ENCODE measurements at places on chromosomes 6 and 20.

DNA sequence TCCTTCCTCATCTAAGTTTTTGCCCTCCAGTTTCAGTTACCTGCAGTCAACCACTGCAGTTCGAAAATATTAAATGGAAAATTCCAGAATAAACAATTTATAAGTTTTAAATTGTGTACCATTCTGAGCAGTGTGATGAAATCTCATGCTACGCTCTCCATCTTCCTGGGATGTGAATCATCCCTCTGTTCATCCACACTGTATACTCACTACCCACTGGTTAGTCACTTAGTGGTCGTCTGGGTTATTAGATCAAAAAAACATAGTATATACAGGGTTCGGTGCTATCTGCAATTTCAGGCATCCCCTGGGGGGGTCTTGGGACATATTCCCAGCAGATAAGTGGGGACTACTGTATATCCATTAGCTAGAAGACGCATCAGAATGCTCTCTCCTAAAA is 151.9 kb upstream of the SLC22A16 start:
- DNase-seq: no peak

- DNase-seq: no peak
Observed at GRCh38 chr6:161134550-161135298, 139.1 kb downstream of the AGPAT4 start.

- no peak for DNase-seq
Observed at GRCh38 chr6:52641826-52642225, 29.1 kb upstream of the TMEM14A start.

- DNase-seq: no peak
Observed at GRCh38 chr6:105251689-105252088, 71.9 kb upstream of the POPDC3 start.

- DNase-seq: no peak
Observed at GRCh38 chr20:35559042-35559693, 17.3 kb downstream of the ERGIC3 start.

DNA sequence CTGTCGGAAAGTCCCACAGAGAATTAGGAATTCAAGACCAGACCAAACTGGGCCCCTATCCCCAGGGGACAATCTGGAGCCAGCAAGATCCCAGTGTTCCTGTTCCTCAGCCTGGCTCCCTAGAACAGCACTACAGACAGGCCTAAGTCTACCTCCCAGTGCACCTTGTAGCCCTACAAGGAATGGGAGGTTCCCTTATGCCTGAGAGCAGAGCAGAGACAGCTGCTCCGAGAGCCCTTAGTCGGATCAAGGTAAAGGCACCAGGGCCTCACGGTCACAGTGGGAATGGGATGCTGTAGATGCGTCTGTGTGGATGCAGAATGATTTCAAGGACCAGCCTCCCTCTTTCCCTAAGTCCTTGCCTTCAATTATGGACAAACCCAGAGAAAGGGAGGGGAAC is 204.5 kb upstream of the STXBP5 start:
- no peak for DNase-seq

GRCh38 chr6:33390767-33391277 is 801 bp upstream of the KIFC1 start:
- no peak for DNase-seq

DNA sequence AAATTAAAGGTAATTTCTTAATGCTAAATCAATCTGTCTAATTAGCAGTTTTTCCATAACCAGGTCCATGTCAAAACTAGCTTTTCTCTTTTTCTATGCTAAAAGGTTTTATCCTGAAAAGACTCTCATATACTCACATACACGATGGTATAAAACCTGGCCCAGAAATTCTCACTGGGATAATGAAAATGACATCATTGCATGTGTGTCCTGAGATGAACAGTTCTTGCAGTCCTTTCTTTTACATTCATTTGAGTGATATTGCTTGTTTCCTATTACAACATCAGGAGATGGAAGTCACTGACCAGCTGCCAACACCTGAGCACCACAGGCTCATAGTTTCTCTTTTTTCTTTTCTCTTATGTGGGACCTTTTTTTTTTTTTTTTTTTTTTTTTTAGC is 7.9 kb upstream of the PRELID3B start:
- DNase-seq: no peak

- no peak for DNase-seq
Observed at GRCh38 chr20:52829111-52829510, 143.0 kb upstream of the TSHZ2 start.

- no peak for DNase-seq
Observed at GRCh38 chr6:130932438-130932837, 105.2 kb downstream of the SMLR1 start.

DNA sequence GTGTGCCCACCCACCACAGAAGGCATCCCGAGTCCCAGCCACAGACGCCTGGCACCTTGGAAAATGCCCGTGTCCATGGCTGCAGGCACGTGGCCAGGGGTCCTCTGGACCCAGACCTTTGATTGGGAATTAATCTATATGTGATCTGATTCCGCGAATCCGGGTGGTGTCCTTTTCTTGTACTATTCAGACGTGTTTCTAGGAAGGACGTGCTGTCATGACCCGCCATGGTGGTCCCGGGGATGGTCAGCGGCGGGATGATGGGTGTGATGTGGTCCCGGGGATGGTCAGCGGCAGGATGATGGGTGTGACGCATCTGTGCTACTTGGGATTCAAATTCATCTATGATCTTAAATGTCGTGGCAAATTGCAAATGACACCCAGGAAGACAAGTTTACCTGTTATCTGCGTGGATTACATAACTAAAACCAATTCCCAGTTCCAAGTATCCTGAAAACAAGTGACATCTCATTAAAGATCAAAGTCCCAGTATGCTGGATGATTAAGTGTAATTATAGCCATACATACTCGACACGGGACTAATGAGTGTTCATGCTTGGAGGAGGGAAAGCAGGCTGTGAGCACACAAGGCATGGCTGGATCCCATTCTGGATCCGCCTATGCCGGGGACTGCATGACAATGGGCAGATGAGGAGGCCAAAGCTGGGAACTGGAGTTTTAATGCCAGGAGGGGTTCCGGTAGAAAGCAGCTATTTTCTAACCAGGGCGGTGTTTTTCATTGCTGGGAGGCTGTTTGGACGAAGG is 256.5 kb downstream of the TAF4 start:
- no peak for DNase-seq

GRCh38 chr6:52346503-52346902 is 15.4 kb upstream of the PAQR8 start:
- no peak for DNase-seq

GRCh38 chr20:24868959-24869358 is 80.1 kb upstream of the CST7 start:
- no peak for DNase-seq
